Activated gamma-delta T cell treated with anti-CD3 and anti-CD28 coated beads, Interleukin-2, amount 50 U/mL, for 16 hours (primary cell): ENCODE measurements at places on chromosomes 4 and X.

GRCh38 chrX:8815460-8816065 lies 14.4 kb upstream of the FAM9A start:
- DNase-seq: no peak

- DNase-seq: no peak
Observed at GRCh38 chrX:50747471-50747900, 66.5 kb downstream of the SHROOM4 start.

DNA sequence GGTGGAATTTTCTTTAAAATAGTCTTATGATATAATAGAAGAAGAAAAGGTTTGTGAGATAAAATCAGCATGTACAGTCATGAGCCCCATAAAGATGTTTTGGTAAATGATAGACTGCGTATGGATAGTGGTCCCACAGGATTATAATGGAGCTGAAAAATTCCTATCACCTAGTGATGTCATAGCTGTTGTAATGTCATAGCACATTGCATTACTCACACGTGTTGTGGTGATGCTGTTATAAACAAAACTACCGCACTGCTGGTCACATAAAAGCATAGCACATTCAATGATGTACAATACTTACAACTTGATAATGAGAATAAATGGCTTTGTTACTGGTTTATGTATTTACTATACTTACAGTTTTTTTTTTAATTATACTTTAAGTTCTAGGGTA lies 715.2 kb upstream of the HTR2C start:
- no peak for DNase-seq

DNA sequence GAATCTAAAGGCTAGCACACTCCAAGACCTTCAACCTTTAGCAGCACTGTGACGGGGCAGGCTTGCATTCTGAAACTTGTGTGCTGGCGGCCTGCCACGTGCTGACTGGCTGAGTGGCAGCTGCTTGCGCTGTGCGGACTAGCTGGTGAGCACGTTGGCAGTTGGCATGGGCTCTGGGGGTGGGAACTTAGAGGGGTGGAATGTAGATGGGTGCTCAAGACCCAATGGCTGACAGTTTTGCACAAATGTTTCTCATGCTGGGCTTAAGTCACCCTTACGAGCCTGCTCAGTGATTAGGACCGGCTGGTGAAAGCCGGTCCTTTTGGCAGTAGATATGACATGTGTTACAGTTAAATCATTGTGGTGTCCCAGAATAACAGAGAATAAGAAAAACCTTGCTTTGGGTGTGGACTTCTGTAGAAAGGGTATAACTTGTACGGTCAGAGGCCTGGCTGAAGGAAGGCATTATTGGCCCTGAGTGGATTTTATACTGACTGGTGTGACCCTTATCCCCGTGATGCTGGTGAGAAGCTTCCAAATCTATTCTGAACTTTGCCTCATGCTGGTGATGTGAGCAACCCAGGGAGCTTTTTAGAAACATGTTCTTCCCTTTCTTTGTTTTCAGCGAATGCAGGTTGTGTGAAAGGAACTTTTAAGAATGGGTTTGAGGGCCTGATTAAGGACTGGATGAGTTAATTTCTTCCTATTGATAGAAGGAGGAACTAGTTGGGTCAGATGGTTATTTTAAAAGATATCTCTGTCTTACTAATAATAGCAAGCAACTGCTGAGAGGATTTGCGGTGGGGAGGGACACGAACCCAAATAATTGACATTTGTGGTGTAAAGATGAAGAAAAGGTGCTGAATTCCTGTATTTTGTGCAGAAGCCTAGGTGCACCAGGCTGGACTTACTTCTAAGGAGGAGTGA lies 107.4 kb upstream of the SLC4A4 start:
- DNase-seq: no peak

- DNase-seq: no peak
Observed at GRCh38 chrX:141760761-141761160, 62.2 kb upstream of the SPANXD start.

- no peak for DNase-seq
Observed at GRCh38 chr4:128166982-128167381, 105.9 kb downstream of the LARP1B start.

DNA sequence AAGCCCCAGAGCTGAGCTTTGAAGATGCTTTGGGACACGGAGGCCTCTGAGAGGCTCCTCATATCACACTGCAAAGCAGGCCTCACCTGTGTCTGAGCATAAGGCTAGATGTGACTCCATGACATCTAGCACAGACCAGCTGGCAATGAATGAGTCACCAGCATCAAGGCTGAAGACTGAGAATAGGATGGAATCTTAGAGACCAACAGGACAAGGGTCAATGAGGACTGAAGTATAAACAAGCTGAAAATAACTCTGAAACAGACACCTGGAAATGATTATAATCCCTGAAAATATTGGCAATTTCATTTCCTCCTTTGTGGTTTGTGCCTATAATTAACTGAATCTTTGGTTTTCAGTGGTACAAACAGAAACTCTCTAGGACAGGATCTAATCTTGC lies 87.1 kb upstream of the PRPS1 start:
- no peak for DNase-seq

DNA sequence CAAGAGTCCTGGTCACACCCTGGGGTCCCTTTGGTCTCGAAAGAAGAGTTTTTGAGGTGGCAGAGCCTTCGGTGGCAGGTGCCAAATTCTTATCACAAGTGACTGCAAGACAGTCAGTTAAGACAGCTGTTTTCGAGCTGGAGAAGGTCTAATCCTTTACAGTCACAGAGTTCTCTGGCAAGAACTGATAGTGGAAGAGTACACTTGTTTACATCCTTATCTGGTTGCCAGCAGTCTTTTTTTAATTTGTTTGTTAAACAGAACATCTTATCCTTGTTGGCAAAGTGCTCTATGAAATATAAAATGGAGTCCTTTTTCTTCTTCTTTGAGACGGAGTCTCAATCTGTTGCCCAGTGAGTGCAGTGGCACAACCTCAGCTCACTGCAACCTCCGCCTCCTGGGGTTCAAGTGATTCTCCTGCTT lies 50.4 kb upstream of the ELOVL6 start:
- no peak for DNase-seq

DNA sequence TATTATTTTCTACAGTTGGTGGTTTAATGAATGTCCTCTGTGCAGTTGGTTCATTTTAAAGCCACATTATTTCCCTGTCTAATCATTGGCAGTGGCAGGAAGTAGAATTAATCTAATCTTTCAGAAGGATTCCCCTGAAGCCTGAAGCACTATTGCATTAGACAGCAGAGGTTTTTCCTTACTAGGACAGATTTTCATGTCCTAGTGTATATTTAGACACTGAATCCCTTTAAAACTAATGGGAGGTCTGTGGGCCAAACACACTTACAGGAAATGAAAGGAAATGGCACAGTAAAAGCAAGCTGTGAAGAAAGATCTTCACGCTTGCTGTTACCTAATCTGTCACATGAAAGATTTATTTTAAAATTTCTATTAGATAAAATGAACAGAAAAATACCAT lies 165.2 kb downstream of the SLC39A8 start:
- DNase-seq: no peak

DNA sequence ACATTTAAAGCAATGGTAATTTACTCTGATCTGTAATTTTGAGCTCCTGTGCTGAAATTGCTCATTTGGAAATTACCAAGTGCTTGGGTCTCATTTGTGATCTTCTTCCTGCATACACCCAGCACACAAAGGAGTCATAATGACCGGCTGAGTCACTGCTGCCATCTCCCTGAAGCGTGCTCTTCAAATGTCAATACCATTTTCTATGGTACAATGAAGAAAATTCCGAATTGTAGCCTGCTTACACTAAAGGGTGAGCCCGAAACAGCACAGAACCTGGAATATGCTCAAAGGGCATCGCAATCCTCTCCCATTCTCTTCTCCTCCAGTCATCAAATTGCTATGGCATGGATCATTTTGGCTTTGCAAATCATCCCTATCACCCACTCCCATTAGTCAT lies 140.5 kb downstream of the GRIA3 start:
- DNase-seq: no peak

GRCh38 chrX:134764202-134764785 lies 106.0 kb upstream of the PLAC1 start:
- no peak for DNase-seq

DNA sequence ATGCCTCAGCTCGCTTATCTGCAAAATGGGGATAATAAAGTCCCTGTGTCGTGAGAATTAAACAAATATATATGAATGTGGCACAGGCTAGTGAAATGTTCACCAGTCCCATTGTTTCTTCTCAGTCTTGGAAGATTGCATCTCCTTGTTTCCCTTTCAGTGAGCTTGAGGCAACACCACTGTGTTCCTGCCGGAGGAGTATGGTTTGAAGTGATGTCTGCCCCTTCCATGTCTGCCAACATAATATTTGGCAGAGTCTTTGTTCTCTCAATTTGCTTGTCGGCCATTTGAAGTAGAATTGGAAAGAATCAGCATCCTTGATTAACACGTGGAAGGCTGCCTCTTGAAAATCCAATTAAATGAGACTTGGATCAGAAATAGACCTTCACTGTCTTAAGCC lies 1088.5 kb upstream of the INTU start:
- DNase-seq: no peak

DNA sequence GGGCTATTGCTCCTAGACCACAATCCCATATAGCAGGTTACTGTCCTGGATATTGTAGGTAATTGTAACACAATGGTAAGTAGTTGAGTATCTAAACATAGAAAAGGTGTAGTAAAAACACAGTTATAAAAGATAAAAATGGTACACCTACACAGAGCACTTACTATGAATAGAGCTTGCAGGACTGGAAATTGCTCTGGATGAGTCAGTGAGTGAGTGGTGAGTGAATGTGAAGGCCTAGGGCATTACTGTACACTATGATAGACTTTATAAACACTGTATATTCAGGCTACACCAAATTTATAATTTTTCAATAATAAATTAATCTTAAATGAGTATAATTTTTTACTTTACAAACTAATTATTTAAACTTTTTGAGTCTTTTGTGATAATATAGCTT lies 425.7 kb downstream of the PABPC4L start:
- DNase-seq: no peak

DNA sequence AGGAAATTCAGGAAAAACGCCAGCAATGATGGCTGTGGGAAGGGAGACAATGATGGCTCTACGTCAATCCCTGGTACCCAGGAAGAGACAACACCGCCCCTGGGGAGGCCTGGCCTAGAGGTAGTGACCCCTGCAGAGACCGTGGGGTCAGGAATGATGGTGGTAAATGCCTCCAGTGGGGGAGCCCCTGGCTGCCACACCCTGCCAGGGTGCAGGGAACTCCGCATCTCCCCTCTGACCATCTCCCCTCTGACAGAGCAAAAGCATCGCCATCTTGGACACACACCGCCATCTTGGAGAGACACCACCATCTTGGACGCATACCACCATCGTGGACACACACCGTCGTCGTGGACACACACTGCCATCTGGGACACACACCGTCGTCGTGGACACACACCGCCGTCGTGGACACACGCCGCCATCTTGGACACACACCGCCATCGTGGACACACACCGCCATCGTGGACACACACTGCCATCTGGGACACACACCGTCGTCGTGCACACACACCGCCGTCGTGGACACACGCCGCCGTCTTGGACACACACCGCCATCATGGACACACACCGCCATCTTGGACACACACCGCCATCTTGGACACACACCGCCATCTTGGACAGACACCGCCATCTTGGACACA lies 9.9 kb downstream of the ASMTL start:
- no peak for DNase-seq

DNA sequence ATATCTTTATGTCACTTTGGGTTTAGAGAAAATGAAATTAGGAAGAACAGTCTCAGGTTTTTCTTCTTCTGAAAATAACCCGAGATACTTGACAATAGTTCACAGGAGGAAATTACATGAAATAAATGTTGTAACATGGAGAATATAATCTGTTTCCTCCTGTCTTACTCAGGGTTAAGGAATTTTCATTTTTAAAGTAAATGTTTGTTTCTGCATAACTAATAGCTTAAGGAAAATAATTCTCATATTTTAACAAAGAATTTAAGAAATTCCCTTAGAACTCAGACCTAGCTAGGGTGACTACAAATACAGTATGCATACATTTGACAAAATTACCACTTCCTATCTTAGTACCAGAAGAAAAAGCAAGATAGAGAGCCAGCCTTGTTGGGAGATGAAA lies 17.2 kb upstream of the SPRY1 start:
- no peak for DNase-seq

DNA sequence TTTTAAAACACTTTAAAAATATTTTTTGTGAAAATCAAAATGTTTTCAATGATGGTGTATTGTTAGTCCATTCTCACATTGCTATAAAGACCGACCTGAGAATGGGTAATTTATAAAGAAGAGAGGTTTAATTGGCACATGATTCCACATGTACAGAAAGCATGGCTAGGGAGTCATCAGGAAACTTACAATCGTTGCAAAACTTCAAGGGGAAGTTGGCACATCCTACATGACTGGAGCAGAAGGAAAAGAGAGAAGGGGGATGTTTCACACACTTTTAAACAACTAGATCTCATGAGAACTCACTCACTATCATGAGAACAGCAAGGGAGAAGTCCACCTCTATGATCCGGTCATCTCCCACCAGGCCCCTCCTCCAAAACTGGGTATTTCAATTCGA lies 110.7 kb downstream of the TMEM47 start:
- no peak for DNase-seq

GRCh38 chr4:181323061-181323460 lies 920.1 kb upstream of the TENM3 start:
- no peak for DNase-seq

DNA sequence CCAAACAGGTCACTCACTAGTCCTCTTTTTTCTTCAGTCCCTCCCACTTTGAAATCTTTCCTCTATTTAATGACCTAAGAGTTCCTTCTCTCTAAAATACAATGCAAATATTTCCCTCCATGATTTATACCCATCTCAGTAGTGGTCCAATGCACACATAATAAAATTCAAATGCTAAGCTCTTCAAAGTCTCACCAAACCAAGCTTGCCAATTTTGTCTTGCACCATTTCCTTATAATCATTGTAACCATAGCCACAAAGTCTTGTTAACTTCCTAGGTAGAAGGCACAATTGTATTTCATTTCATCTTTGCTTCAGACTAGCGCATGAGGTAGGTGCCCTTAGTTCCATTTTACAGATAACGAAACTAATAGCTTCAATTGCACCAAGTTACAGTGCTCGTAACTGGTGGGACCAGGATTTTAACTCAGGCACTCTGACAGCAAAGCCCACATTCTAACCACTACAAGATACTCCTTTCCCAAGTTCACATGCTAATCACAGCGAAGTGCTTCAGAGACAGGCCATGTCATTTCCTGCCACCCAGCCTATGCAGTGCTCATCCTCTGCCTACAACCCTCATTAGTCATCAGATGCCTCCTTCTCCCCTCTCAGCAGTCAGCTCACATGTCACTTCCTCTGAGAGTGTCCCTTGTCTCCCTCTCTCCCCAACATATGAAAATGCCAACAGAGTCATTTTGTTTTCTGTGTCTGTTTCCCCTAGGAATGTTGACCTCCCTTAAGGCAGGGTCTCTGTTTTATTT lies 66.9 kb upstream of the PPARGC1A start:
- DNase-seq: no peak

DNA sequence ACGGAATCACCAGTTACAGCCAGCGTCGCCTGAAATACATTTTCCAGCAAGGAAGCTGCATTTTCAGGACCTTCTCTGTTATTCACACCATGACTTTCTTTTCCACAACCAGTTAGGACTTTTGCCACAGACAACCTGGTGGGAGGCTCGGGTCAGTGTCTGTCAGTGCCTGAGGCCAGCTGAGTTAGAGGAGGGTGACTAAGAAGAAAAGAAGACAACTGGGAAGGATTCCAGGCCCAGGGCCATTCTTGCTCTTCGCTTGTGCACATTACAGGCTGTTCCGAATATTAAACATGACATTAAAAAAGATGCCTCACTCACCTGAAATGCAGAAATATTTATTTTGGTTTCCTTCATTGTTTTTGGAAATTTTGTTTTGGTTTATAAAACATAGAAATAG lies 21.4 kb upstream of the CENPU start:
- no peak for DNase-seq

- no peak for DNase-seq
Observed at GRCh38 chr4:37821953-37822605, 4.4 kb upstream of the PGM2 start.
